ENCODE measurements at places on chromosomes 11 and 22.
A peak's percentile ranks its signal among the peaks of the same experiment; 100 is the strongest.

DNA sequence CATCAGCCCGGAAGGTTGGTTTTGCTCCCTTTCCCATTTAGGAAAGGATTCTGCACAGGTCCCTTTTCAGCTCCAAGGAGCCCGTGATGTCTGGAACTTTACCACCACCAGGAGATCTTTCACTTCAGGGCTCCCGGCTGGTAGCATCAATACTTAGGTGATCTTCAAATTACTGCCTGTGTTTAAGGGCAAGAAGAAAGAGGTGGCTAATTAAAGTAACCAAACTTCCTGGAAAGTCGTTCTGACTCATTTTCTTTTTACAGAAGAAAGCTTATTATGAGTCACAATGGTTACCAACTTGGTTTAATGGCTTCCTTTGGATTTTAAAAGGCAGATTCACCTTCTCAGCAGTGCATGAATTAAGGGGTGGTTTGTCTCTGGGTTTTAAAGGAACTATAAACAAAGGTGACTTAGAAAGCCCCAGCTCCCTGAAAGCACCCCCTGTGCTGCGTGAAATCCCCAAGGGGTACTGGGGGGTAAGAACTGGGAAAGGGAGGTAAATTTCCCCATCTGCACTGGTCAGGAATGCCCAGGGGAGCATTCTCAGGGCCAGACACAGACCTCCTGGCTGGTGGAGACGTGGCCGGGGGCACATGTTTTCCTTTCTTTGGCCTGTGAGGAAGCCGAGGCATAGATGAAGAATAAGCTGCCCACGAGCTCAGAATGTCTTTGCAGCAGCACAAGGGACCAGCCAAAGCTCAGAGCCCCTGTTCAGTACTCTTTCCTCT lies 8.8 kb downstream of the POU2F3 start:
- DNase-seq, result peak; percentile 76

DNA sequence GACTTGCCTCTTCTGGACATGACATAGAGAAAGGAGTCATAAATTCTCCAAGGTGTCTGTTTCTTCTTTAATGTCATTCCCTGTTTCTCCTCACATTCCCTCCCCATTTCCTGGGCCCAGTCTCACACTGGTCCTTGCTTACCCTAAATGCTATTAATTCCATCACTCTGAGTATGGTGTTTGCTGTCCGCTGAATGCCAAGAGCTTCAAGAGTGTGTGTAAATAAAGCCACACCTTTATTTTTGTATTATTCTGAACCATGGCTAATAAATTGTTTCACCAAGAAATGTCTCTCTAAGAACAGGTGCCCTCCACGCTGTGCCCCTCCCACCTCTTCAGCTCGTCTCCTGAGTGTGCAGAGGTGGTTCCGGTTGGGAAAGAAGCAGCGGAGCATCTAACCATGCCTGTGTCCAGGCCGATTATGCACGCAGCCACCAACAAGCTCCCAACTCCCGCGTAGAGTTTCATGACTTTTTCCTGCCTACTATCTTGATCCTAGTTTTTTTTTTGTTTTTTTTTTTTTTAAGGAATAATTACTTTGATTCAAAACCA lies 8.6 kb downstream of the TMEM121B start:
- no peak for DNase-seq

DNA sequence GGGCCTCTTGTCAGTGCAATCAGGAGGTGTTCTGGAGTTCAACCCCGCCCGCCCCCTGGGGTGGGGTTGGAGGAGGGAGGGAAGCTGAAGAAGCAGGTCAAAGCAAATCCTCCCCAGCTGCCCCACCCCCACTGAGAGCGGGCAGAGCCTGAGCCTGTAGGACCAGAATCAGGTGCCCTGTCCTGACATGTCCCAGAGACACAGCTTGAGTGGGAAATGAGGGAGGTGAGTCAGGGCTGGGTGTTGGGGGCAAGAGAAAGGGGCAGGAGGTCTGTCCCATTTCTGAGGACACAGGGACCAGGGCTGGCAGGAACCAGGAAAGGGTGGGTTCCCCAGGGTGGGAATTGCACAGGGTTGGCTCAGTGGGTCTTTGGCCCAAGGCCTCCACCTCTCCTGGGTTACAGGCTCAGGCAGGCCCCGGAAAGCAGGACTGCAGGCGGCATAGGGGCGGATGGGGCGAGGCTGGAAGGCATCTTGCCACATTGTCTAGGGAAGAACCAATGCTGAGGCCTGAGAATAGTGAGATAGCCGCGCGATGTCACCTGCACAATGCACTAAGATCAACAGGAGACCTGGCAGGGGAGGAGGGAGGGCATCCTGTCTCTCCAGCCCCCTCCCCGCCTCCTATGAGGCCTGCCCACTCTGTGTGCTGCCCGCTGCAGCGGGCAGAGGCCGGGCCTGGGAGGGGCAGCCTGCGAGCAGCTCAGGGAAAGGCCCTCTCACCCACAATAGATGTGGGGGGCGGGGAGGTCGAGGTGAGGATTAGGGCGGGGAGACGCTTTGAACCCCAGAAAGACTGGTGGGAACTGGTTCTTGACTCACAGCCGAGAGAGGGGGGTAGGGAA lies 32.4 kb downstream of the NECTIN1 start:
- DNase-seq, result peak; percentile 79

- no peak for DNase-seq
These were observed 18.5 kb downstream of the RELT start for GRCh38 chr11:73394416-73395296.

- DNase-seq, result no peak
These were observed 304.2 kb downstream of the RAB38 start for GRCh38 chr11:87871056-87871455.

DNA sequence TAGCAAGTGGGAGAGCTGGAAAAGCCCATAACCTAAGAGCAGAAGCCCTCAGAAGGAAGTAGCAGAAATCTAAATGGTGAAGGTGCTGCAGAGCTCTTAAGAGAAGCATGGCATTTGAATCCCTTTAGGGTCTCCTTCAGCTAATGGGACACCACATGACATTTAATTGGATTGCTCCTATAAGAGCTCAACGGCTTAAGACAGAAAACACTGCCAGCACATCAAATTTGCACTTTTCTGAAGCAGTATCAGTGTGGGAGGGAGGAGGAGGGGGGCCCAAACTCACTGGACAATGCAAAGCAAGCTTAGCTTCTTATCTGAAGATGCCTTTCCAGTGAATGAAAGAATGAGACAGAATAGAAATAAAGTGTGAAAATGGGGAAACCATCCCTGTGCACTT lies 287.9 kb upstream of the MTNR1B start:
- DNase-seq, result no peak

GRCh38 chr22:29330753-29331152 lies 15.3 kb upstream of the RASL10A start:
- DNase-seq, result no peak

DNA sequence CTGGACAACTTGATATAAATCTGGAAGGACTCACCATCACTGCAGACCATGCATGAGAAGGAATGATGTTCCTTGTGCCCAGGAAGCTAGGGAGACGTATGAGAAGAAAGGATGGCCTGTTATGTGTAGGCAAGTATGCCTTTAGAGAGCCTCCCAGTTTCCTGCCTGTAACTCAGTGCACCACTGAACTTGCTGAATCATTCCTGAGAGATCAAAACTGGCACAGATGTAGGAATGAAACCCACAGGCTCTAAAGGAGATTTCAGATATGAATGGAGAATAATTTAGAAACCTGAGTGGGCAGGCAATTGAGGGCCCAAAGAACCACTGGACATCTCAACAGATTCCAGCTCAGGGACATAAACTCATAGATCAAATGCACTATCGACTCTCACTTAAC lies 38.4 kb upstream of the PRSS23 start:
- no peak for DNase-seq

DNA sequence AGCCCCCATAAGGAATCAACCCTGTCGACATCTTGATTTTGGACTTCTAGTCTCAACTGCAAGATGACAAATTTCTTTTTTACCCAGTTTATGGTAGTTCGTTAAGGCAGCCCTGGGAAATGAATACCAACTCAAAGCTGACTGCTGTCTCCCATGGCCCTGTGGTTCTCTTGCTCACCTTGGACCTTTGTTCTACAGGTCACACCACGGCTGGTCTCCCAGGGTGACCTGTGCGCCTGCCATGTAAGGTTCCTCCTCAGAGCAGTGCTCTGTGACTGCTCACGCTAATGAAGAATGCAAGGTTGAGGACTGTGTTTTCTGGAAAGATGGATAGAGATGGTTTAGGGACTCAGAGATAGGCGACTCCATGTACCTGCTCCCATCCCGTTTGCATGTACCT lies 68.2 kb downstream of the ZNRF3 start:
- DNase-seq, result no peak

GRCh38 chr11:32881286-32881685 lies 11.3 kb upstream of the QSER1 start:
- no peak for DNase-seq

GRCh38 chr11:15278128-15278527 lies 163.4 kb downstream of the INSC start:
- no peak for DNase-seq

GRCh38 chr11:23632293-23632692 lies 772.0 kb upstream of the CCDC179 start:
- DNase-seq, result no peak

GRCh38 chr22:20444325-20444724 lies 6.7 kb upstream of the SCARF2 start:
- no peak for DNase-seq

- DNase-seq, result no peak
These were observed 33.5 kb downstream of the GDPD4 start for GRCh38 chr11:77267962-77268361.

GRCh38 chr11:19844806-19845205 lies 132.2 kb downstream of the NAV2 start:
- no peak for DNase-seq

GRCh38 chr11:33375236-33375635 lies 118.1 kb downstream of the HIPK3 start:
- no peak for DNase-seq

DNA sequence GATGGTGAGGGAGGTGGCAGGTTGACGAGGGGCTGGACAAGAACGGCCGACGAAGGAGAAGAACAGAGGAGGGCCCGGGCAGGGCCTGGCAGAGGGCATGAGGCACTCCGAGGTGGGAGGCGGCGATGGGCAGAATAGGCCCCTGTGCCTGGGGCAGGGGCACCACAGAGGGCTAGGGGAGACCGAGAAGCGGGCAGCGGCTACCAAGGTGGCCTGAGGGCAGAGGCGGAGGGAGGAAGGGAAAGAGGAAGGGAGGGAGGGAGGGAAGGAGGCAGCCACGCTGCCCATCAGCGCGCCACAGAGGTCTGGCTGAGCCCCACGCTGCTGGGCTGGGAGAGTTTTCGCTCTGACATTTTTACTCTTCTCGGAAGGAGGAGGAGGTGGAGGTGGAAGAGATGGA lies 11.3 kb downstream of the LSP1 start:
- no peak for DNase-seq
